ENCODE measurements at places on chromosomes 16 and 17.

- DNase-seq = no peak
Measured at GRCh38 chr17:63240106-63240505, 206.0 kb downstream of the CYB561 start.

DNA sequence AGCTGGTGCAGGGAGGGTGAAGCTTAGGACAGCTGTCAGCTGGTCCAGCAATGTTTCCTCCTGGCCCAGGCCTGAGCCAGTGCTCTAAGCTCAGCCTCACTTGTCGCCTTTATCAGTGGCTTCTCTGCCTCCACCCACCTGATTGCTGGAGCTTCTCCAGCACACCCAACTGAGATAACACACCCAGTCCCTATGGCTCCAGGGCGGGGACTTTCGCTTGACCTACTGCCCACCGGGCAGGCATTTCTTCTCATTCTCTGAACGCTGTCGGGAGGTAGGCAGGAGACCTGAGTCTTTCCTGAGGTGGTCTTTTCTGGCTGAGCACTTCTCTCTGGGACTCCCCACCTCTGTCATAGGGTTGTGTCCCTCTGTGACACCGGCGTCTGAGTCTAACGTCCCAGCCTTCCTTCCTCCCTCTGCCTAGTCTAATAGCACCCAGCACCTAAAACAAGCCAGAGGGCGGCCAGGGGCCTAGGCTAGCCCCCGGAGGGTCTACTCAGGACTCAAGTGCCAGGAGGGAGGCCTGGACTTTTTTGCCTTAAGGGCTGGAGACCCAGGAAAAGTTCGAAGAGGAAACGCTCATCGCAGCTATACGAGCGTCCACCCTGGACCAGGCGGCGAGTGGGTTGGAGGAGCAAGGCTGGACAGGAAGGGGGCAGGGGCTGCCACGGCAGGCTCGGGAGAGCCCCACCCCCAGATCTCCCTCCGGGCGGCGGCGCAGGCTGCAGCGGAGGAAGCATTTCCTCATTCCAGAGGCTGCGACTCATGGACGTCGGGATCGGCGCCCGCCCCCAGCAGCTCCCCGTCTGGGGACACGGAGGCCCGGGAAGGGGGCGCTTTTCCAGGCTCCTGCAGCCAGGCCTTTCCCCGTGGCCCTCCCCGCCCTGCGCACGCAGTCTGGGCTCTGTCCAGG lies 756 bp downstream of the TAX1BP3 start:
- peak; percentile 91 for DNase-seq

GRCh38 chr17:15513058-15513791 lies 45.8 kb upstream of the CDRT4 start:
- DNase-seq = no peak

DNA sequence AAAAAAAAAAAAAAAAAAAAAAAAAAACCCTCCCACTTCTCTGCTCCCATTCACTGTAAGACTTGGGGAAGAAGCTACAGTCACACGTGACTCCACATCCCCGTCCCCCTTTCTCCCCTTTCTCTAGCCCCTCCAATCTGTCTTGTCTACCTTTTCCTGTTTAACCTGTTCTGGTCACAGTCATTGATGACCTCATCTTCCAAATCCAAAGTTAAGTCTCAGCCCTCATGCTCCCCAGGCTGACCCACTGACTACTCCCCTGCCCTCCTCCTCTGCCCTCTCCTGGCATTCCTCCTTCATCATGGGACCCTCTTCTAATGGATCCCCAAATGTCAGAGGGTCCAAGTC lies 1.6 kb upstream of the CDH5 start:
- DNase-seq = no peak

DNA sequence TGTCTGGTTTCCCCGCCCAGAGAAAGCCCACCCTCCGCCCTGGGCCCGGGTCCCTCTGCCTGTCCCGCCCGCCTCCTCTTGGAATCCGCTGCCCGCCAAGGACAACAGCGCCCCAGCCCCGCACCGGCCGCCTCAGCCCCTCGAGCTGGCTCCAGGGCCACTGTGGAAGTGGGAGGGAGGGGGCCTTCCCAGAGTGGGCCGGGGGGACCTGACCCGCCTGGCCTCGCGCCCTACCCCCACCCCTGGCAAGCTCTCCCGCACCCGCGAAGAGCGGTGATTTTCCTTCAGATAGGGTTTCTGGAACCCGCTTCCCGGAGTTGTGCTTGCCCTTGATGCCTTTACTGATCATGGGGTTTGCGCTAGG lies 2.3 kb upstream of the CBX8 start:
- no peak for DNase-seq

DNA sequence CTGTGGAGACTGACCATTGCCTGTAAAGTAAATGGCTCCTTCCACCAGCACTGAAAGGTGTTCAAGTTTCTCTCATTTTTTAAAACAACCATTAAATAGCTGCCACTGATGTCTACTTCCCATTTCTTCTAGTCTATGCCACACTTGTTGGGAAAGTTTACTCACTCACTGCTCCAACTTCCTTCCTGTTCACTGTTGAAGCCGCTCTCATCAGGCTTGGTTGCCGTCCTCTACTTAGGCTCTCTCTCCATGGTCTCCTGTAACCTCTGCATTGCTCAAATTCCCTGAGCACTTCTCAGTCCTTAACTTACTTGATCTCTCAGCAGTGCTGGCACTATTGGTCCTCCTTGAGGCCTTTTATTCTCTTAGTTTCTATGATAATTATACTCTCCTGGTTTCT lies 32.4 kb downstream of the SNX11 start:
- no peak for DNase-seq

GRCh38 chr17:4717791-4718190 lies 7.4 kb downstream of the ARRB2 start:
- DNase-seq = no peak

GRCh38 chr17:65294181-65294719 lies 157.1 kb downstream of the RGS9 start:
- DNase-seq = peak; percentile 90

GRCh38 chr16:87499189-87499486 lies 6.3 kb upstream of the ZCCHC14 start:
- DNase-seq = no peak

- DNase-seq = no peak
Measured at GRCh38 chr16:54316095-54316889, 29.7 kb upstream of the IRX3 start.

GRCh38 chr17:58873926-58874325 lies 118.3 kb downstream of the PPM1E start:
- no peak for DNase-seq

GRCh38 chr17:40038882-40039513 lies 15.2 kb downstream of the MED24 start:
- peak; percentile 52 for DNase-seq

DNA sequence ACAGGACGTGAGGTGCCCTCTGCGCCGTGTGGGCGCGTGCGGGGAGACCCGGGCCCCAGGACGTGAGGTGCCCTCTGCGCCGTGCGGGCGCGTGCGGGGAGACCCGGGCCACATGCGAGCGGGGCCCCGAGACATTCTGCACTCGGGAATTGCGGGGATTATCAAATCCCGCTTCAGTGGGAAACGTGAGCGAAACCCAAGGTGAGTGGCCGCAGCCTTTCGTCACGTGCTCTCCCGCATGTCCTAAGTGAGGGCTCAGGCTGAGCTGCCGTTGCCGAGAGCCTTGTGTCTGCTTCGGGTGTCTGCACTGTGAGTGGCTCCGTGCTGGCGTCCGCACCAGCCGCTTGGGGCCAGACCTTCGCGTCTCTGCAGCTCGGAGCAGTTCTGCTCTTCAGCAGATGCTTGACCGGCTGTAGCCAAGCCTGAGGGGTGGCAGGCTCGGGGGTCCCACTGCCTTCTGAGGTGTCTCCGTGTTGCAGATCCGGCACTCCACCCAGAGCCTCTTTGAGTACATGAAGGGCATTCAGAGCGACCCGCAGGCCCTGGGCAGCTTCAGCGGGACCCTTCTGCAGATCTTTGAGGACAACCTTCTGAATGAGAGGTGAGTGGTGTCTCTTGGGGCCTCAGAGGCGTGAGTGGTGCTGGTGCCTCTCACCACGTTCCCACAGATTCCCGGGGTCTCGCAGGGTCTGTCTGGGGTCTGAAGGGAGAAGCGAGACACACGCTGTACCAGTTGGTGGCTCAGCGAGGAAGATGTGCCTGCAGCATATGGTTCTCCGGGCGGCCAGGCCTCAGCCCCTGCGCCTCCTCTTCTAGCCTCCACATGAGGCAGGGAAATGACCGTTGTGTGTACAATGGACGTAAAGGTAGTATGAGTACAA lies 90.5 kb upstream of the ZNF750 start:
- DNase-seq = no peak

DNA sequence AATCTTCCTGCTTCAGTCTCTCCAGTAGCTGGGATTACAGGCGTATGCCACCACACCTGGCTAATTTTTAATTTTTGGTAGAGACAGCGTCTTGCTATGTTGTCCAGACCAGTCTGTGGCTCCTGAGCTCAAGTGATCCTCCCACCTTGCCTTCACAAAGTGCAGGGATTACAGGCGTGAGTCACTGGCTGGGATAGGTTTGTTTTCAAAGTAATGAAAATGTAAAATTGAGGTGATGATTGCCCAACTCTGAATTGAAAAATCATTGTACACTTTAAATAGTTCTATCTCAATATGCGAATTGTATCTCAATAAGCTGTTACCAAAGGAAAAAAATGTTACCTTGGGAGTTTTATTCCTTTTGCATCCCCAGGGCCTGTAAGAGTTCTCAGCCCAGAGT lies 1.2 kb upstream of the AMFR start:
- DNase-seq = no peak

GRCh38 chr17:57429966-57430365 lies 173.6 kb downstream of the MSI2 start:
- DNase-seq = no peak

GRCh38 chr17:82566129-82566960 lies 46.8 kb downstream of the FOXK2 start:
- no peak for DNase-seq

DNA sequence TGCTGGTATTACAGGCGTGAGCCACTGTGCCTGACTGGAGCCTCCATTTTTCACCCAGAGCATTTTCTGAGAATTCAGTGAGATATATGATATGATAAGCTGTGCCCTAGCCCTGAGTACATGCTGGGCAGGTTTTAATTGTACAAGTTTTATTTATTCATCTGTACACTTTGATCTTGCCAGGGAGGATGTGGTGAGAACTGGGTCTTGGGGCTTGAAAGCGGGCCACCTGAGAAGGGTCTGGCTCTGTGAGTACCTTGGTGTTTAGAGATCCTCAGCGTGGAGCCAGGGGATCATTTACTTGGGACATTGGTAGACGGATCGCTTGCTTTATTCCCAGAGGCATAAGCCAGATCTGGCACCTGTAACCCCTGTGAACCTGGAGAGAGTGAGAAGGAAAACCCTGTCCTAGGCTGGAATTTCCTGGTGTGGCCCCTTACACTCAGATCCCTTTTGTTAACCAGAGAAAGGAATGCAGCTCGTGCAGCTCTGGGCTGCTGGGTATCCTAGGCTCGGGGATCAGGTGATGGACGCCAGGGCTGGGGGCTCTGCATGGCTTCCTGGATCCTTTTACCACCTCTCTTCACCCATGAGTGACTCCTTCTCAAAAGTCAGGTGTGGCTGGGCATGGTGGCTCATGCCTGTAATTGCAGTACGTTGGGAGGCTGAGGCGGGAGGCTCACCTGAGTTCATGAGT lies 91.9 kb downstream of the ABCC1 start:
- peak; percentile 74 for DNase-seq

- no peak for DNase-seq
Measured at GRCh38 chr17:80992948-80993624, 1.4 kb downstream of the CHMP6 start.

- peak; percentile 95 for DNase-seq
Measured at GRCh38 chr17:47276868-47277267, 23.2 kb downstream of the ITGB3 start.

DNA sequence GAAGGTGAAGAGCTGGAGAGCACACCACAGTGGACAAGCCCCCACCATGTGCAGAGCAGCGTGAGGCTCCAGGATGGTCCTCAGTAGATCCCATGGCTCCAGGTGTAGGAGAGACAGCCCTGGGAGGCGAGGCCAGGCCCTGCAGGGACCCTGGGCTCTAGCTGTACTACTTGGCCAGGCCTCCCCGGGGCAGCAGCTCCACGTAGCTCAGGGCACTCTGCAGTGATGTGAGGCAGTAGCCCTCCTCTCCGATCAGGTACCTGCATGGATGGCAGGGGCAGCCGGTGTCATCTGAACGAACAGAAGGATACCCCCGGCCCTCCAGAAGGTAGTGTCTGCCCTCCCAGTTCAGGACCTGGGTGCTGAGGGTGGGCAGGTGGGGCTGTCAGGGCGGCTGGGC lies 6.2 kb upstream of the SPATA2L start:
- no peak for DNase-seq

DNA sequence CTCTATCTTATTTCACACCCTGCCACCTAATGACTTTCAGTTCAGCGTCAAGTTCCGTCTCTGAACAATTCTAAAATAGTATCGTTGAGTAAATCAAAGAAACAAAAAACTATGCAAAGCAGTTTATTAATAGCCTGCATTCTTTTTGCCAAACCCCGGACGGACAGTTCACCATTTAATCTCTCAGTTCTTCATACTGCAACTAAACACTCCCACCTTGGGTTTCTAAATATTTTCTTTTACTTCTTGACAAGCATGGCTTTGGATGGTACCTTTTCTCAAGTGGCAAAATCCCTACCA lies 1.2 kb downstream of the MYH11 start:
- DNase-seq = no peak

- DNase-seq = peak; percentile 84
Measured at GRCh38 chr17:76268015-76268749, 3.0 kb downstream of the UBALD2 start.

GRCh38 chr16:83603723-83604570 lies 203.8 kb upstream of the HSBP1 start:
- DNase-seq = no peak

- no peak for DNase-seq
Measured at GRCh38 chr16:73485880-73486279, 438.0 kb upstream of the ZFHX3 start.

DNA sequence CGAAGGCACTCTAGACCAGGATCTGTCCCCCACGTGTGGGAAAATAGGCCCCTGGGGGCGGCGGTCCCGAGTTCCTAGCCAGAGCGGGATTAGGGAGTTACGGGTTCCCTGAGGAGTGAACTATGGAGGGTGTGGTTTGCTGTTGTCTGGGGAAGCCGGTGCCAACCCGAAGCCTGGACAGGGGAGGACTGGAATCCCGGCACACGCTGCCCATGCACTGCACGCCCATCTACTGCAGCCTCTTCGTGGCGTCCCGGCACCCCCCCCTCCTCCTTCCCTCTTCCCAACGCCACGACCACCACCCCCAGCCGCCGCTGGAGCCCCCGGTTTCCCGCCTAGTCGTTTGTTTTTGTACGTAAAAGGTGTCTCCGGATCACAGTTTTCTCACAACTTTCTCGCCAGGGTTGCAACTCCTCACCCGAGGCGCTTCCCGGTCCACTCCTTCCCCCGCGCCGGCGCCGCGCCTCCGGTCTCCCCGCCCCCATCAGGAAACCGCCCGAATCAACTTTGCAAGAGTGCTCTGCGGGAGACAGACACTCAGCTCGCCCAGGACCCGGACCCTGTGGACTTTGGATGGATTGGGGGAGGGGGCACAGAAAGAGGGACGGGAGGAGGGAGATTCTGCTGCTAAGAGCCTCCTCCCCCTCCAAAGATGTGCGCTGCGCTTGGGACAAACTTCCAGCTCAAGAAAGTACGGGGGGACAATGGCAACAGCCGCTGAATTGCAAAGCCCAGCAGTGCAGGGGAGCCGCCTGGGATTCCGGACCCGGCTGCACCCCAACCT lies 1.4 kb upstream of the LHX1 start:
- peak; percentile 67 for DNase-seq
